ENCODE measurements at places on chromosomes 12 and 14.

- no peak for DNase-seq
Observed at GRCh38 chr12:31589904-31590641, 863 bp downstream of the DENND5B start.

DNA sequence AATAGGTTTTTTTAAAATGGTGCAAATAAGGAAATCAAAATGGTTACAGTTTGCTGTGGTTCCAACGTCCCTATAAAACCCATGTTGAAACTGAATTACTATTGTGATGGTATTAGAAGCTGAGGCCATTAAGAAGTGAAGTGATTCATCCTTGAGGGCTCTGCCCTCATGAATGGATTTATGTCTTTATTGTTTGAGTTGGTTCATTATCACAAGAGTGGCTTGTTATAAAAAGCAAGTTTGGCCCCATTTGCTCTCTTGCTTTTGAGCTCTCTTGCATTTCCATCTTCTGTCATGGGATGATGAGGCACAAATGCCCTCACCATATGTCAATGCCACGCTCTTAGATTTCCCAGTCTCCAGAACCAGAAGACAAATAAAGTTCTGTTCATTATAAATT, 62.3 kb downstream of the PRKD1 start:
- no peak for DNase-seq

- DNase-seq = no peak
Observed at GRCh38 chr14:94022532-94023411, 3.4 kb upstream of the OTUB2 start.

GRCh38 chr12:26106347-26106746, 18.5 kb downstream of the BHLHE41 start:
- no peak for DNase-seq

DNA sequence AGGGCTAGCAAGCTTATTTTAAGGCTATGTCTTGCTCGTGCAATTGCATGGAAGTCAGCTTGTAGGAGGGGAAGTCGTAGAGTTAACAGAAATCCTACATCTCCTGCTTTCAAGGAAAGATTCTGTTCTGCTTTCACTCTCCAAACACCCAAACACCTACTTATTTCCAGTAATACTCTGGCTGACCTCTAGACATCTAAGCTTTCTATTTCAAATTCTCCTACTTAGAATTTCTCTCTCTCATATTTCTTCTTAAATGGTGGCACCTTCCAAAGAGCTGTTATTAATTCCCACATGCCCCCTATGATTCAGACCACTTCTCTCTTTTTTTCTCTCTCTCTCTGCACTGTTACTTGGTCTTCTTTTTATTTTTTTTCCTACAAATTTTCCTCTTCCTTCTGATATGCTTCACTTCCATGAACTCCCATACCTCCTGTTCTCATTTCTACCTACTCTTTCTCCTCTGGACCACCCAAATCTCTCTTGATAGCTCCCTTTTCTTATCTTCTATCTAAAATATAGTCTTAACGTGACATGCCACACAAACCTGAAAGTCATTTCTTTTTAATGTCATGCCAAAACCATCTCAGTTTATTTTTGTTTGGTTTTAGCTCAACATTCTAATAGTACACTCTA, 90.8 kb downstream of the RPS6KA5 start:
- peak; percentile 10 for DNase-seq

GRCh38 chr12:63821781-63822251, 22.7 kb upstream of the SRGAP1 start:
- no peak for DNase-seq

DNA sequence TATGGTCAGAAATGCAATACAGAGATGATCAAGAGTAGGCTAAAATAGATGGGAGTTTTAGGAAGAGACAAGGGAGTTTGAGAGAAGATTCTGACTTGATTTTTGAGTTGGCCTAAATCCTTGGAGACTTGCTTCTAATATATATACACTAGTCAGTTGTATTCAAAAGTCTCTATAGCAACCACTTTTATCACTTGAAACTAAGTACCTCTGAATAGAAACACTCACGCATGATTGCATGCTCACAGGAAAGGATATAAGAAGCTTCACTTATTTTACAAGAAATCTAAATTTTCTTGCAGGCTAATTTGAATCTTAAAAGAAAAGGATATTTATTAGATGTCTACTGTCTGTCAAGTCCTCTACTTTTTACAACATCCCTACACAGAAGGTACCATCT, 316.8 kb downstream of the SNAPC1 start:
- no peak for DNase-seq

- no peak for DNase-seq
Observed at GRCh38 chr12:82486524-82487235, 128.4 kb downstream of the METTL25 start.

DNA sequence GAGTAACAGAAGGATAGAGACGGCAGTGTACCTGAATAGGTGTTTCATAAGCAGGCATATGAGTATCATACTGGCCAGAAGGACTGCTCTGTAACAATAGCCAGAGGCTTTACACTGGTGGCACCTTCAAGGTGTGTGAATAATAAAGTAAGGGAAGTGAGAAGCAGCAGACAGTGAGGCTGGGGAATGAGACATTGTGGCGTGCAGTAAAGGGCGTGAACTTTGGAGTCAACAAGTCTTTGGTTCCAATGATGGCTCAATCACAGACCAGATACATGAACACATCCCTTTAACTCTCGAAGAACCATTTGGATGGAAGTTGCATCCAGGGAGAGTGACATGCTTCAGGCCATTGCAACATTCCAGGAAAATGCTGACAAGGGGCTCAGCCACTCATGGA, 32.0 kb upstream of the CCND2 start:
- no peak for DNase-seq

DNA sequence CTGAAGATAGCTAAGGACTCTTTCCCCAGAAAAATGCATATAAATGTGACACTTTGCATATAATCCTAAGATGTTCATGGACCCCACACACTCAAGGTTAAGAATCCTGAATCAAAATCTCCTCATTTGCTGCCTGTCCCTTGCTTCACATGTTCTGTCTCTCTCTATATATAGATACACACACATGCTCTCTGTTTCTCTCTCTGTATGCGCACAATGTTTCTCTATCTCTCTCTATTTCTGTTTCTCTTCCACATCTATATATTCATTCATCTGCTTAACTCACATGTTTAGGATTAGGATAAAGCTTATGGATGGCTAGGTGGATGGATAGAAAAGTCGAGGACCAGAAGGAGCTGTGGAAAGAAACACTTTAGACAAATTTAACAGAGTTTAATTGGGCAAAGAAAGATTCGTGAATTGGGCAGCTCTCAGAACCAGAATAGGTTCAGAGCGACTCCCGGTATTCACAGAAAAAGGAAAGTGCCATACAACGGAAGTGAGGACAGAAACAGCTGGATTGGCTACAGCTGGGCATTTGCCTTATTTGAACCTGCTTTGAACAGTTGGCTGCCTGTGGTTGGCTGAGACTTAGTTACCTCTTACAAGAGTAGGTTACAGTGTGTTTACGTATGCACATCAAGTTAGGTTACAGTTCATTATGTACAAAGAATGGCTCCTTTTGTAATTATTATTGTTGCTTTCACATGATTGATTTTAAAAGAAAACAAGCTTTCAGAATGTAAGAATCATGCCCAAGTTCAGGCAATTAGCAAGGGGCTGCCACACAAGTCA, 57.6 kb downstream of the EMP1 start:
- no peak for DNase-seq

DNA sequence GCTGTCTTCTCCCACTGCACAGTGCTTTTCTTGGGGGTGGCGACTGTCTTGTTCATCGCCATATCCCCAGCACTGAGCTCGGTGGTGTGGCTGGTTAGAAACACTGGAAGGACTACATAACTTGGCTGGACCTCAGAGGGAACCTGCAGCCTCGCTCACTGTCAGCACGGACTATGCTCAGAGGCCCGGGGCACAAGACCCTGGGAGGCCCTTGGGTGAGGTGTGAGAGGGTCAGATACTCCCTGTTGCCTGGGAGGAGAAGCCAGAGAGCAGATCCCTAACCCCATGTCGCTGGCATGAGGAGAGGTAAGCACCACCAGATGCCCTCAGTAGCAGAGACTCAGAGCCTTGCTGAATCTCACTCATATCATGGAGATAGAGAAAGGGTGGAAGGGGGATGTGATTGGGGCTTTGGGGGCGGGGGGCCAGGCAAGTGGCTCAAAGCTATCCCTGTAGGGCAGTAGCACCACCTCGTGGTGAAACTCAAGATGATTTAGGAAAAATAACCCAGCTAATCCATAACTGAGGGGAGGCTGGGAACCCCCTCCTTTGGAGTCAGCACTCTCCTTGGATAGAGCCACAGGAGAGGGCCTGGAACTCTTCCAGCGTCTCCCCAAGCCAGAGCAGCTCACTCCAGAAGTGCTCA, 18.7 kb upstream of the HDAC7 start:
- DNase-seq = no peak

- DNase-seq = no peak
Observed at GRCh38 chr12:4490973-4491372, 45.4 kb upstream of the FGF6 start.

DNA sequence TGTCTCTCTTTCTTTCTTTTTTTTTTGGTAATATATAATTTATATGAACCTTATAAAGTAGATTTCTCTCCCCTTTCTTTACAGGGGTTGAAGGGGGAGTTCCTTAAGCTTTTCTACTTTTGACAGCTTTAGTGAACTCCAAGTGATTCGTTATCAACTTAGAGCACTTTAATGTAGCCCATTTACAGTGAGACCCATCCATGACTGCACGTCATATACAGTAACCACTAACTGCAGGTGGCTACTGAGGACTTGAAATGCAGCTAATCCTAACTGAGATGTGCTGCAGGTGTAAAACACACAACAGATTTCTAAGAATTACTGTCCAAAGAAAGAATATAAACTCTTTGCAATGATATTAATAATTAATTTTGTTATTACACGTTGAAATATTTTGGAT, 582 bp downstream of the LRRIQ1 start:
- no peak for DNase-seq

DNA sequence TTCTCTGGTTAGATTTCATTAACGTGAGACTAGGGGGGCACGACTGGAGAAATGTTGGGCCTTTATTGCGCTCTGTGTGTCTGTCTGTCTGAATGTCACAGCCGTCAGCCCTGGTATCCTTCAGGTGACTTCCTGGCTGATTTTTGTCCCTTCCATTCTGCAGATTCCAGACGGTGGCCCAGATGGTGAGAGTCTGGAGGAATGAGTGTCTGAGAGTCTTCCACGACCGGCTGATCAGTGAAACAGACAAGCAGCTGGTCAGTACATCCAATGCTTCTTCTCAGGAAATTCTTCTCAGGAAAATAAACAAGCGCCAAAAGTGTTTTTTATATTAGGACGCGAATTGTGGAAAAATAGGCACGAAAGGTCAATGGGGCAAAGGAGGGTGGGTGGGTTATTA, 93.5 kb downstream of the CCDC92 start:
- DNase-seq = no peak

- no peak for DNase-seq
Observed at GRCh38 chr12:53862206-53862605, 76.4 kb upstream of the HOXC13 start.

DNA sequence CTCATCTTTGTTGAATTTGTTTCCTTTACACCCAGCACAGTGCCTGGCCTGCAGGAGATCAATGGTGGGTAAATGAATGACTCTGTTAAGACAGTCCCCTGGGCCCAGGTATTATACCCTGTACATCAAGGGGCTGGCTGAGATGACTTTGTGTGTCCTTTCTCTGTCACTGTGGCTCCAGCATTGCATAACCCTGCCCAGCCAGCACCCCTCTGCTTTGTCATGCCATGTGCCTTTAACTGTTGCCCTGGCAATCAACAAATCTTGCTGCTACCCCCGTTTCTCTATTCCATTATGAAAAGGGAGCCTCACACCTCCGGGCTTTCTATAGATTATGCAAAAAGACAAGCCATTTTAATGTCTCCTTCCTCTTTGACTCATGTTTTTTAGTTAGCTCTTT, 7.6 kb upstream of the FLVCR2 start:
- no peak for DNase-seq

GRCh38 chr12:41073633-41074472, 114.3 kb upstream of the PDZRN4 start:
- no peak for DNase-seq

- DNase-seq = no peak
Observed at GRCh38 chr14:36022765-36023410, 153.6 kb downstream of the PTCSC3 start.

GRCh38 chr14:30813216-30813615, 61.1 kb upstream of the COCH start:
- DNase-seq = no peak

DNA sequence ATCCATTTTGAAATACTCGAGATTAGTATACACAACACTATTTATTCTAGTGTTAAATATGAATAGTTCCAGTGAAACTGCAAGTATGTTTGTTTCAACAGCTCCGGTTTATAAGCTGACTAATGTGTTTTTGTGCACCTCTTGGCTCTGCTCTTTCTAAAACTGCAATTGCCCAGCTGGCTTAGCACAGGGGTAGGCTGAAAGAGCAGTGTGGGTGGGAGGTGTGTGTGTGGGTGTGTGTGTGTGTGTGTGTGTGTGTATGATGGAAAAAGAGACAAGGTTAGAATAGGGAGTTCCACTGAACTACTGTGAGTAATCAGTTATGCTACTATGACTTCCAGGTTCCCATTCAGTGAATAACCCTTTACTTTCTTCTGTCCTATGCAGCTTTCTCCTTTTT, 37.8 kb upstream of the DDHD1 start:
- no peak for DNase-seq

DNA sequence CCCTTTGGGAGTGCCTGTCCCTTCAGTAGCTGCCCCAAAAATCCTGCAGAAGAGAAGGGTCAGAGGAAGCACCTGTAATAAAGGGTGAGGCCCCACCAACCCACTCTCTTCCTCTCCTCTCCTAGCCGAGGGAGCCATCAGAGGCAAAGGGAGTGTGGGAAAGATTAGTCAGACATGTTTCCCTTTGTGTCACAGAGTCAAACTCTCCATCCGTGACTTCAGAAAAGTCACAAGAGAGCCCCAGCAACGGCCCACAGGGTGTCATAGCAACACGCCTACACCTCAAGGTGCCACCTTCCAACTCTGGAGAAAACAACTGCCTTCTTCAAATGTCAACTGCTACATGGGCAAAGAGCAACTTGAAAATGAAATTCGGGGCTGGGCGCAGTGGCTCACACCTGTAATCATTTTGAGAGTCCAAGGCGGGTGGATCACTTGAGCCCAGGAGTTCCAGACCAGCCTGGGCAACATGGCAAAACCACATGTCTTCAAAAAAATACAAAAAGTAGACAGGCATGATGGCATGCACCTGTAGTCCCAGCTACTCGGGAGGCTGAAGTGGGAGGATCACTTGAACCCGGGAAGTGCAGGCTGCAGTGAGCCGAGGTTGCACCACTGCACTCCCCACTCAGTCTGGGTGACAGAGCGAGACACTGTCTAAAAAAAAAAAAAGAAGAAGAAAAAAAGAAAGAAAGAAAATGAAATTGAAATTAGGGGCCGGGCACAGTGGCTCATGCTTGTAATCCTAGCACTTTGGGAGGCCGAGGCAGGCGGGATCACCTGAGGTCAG, 17.7 kb upstream of the CD27 start:
- no peak for DNase-seq
